ENCODE measurements at places on chromosomes 2 and 18.

DNA sequence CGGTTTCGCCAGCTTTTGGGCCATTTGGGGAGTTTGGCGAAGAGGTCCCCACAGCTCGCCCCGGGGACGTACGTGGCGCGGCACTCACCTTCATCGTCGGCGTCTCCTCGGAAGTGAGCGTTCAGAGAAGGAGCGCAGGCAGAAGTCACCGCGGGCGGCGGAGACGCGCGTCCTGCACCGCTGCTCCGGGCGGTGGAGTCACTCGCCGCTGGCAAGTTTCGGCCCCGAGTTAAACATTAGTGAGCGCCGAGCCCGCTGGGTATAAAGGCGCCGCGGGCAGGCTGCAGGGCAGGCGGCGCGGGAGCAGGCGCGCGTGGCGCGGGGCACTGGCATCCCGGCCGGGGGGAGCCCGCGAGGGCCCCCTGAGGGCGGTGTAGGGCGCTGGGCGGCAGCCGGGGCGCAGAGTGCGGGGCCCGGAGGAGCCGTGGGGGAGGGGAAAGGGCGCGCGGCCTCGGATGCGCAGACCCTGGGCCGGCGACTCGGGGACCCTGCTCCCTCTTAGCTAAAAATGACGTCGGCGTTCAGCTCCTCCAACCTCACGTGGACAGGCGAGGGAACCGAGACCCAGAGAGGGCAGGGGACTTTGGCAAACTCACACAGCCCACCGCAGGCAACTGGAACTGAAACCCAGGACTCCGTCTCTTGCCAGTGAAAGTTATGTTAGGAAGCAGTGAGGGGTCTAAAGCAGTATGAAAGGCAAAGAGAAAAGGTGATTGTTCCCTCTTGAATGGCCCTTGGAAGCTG is at the start of gene DPP4:
Gene DPP4 (minus strand): TSS at position 328 of the 744 bp plus-strand sequence. CDS start 234 bp downstream, at position 94.
- DNase-seq: peak; percentile 40

DNA sequence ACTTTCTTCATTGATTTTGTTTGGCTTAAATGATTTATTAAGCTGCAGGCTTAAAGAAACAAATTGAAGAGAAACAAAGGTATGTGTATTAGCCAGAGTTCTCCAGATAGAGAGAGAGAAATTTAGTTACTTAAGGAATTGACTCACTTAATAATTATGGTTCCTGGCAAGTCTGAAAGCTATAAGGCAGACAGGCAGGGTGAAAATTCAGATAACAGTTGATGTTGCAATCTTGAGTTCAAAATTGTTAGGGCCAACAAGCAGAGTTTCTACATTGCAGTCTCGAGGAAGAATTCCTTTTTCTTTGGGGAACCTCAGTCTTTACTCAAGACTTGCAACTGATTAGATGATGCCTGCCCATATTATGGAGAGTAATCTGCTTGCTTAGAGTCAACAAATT is 593.5 kb downstream of the ADCYAP1 start:
- DNase-seq: peak; percentile 30

DNA sequence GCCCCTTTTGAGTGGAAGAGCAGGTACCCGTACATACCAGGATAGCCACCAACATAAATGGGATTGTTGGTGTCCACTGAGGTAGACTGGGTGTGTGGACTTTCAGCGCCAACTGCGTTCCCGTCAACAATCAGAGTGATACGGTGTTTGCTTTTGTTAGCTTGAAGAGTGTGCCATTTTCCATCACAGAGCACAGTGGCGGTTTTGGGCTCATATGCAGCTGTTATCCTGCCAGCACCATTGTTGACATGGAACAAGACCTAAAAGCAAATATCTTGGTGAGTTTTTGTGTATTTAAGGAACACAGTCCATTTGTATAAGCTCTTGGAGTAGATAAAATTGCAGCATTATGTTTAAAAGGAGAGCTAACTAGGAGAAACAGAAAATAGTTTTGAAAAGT is 174.5 kb downstream of the LAMA1 start:
- no peak for DNase-seq

DNA sequence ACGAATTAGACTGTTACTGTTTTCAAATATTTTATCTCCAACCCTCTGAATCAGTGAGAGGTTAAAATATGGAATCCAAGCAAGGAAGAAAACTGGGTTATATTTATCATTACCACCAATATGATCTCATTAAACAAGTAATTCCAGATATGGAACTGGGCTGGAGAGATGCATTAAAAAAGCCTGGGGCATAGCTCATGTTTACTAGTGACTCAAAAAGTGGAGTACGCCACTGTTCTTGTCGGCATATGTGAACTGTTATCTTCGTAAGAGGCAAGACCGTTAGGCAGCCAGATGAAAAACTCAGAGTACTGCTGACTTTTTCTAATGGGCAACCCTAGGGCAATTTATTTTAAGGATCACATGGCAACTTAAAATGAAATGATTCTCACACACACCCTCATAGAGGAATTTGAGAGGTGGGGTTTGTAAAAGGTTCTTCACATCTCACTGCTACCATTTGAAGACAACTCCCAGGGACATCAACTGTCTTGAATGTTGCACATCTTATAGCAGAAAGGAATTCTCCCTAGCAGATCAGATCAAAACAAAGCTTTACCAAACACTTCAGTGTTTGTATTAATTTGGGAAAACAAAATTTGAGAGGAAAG is 105.2 kb upstream of the TFCP2L1 start:
- no peak for DNase-seq

GRCh38 chr2:238097988-238098871 is 1.9 kb upstream of the ESPNL start:
- peak; percentile 23 for DNase-seq

DNA sequence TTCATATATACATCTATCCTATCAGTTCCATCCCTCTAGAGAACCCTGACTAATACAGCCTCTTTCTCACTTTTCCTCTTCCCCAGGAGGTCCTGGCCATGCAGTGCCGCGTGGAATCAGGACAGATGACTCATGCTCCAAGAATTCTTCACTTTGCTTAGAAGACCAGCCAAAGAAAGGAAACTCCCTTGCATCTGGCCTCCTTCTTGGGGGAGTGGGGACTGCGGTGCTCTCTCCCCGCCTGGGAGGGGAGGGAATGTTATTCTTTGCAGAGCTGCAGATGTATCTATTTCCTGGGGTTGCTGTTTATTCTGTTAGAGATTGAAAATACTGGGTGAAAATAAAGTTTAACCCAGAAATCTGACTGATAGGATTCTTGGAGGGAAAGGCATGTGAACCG is 111.5 kb upstream of the SH3BP4 start:
- peak; percentile 95 for DNase-seq

DNA sequence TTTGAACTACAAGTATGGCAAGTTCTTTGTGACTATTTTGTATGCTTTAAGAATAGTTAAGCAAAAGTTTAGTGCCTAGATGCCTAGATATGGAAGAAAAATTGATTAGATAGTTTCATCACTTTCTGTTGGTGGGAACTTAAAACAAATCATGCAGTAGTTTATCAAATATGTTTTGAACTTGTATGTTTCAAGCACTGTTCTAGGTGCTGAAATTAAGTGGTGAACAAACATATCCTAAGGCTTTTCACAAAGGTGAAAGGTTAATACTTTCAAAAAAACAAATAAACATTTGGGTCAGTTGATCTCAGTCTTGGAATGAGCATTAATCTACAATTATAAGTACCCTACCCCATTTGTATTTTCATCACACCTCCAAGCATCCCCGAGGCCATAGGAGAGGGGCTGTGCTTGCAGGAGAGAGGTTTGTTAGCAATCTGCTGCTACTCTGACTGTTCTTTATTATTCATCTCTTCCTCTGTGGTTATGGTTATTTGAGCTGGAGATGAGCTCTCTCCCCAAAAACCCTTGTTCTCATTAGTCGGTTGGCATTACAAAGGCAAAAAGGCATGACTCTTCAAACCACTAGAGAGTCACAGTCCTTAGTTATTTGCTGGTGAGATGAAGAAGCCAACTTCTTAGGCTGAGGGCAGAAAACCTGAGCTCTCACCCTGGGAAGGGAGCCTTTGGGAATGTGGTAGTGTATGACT is 103.9 kb upstream of the FHL2 start:
- no peak for DNase-seq

DNA sequence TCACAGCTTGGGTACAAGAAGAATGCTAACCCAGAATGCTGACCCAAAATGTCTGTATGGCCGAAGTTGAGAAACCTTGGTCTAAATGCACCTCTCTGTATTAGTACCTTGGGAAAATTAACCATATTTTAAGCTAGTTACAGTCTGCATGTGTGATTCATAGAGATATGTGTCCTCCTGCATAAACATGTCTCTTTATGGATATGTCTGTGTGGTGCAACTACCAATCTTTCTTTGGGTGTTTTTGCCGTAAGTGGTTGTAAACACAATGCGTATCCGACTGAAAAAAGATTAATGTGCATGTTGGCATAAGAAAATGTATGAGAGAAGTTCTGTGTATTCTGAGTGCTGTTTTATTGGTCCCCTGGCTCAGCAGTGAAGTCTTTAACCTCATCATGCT is 54.2 kb upstream of the GAREM2 start:
- DNase-seq: peak; percentile 18

- no peak for DNase-seq
Measured at GRCh38 chr2:53636109-53636508, 131.5 kb upstream of the CHAC2 start.

- DNase-seq: no peak
Measured at GRCh38 chr2:79782576-79783452, 270.0 kb downstream of the CTNNA2 start.

DNA sequence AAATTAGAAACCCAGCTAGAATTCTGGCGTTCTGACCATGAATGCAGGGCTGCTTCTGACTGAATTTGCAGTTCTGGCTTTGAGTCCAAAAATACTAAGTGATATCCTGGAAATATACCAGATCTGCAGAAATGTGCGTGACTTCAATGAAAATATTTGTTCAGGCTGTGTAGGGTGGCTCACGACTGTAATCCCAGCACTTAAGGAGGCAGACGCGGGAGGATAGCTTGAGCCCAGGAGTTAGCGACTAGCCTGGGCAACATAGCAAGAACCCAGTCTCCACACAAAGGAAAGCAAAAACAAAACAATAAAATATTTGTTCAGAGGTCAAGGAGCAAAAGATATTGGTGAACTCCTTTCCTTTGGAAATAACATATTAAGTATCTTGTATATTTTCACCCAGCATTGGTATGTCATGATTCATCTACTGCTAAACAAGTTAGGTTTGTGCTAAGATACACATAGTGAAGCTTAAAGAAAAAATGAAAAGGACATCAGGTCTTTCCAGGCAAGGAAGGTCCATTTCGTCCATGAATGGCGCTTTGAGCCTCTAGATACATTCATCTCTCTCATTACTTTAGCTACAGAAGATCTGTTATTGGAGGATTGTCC is 239.2 kb downstream of the CMPK2 start:
- peak; percentile 6 for DNase-seq

GRCh38 chr2:210392469-210392881 is 77.5 kb upstream of the MYL1 start:
- no peak for DNase-seq

DNA sequence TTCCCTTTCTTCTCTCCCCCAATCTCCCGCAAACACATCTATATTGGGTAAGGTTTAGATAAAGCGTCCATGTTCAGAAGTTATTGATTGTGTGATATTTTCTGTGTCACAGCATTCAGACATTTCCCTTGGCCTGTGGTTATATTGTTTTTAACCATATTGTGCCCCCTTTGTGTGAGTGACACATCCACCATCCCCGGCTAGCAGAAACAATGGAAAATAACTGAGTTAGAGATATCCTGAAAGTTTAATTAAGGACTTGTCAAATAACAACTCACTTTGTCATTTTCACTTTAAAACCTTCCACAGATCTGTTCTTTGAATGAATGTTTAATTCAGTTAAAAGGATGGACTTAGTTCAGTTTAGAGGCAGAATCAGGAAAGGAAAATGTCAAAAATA is 151.0 kb downstream of the KCNJ3 start:
- no peak for DNase-seq

GRCh38 chr18:44232500-44232899 is 448.2 kb upstream of the SETBP1 start:
- no peak for DNase-seq

GRCh38 chr2:50694798-50695197 is 337.1 kb downstream of the NRXN1 start:
- no peak for DNase-seq

DNA sequence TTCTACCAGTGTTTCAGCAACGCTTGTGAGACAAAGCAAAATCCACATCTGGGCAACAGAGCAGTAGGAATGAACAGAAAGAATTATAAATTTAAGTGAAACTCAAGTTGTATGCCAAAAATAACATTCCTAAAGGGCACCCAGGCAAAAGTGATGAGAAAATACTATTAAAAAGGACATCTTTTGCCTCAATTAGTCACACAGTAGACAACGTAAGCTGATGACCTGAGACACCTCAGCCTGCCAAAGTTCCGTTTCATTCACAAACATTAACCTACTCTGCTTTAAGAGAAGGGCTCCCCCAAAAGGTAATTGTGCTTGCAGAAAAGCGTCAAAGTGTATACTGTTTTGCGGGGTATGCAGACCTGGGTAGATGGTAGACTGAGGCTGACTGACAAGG is 7.2 kb downstream of the HDLBP start:
- DNase-seq: no peak

DNA sequence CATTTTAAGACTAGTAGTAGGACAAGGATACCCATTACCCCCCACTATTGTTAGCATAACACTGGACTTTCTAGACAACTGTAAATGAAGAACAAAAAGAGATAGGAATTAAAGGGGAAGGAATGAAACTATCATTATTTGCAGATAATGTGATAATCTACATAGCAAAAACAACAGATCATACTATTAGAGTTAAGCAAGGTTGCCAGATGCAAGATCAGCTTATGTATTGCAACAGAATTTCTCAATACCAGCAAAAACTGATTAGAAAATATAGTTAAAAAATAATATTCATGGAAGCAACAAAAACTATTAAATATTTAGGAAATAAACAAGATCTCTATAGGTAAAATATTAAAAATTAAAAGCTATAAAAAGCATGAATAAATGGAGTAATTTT is 194.4 kb upstream of the SPRED2 start:
- DNase-seq: no peak

DNA sequence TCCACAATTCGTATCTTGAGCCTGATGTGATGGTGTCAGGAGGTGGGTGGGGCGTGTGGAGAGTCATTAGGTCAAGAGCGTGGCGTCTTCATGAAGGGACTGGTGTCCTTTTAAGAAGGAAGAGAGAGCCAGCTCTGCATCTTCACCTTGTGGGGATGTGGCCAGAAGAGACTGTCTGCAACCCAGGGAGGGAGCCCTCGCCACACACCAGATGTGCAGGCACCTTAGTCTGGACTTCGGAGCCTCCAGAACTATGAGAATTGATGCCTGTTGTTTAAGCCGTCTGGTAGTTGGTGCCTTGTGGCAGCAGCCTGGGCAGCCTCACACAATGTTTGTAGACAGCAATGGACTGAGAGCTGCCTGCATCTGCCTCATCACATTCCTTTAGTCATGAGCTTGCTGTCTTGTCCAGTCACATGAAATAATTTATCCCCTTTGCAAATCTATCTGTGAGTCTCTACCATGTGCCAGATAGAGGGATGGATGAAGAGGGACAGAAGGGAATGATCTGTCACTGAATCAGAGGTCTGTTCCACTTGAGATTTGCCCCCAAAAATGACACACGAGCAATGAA is 61.0 kb downstream of the MYT1L start:
- no peak for DNase-seq

GRCh38 chr2:95329891-95330793 is 33.0 kb downstream of the KCNIP3 start:
- no peak for DNase-seq

GRCh38 chr2:235300368-235301201 is 193.3 kb upstream of the AGAP1 start:
- peak; percentile 84 for DNase-seq

All from fibroblast of lung (primary cell).